ENCODE measurements at places on chromosomes 2 and 18.

DNA sequence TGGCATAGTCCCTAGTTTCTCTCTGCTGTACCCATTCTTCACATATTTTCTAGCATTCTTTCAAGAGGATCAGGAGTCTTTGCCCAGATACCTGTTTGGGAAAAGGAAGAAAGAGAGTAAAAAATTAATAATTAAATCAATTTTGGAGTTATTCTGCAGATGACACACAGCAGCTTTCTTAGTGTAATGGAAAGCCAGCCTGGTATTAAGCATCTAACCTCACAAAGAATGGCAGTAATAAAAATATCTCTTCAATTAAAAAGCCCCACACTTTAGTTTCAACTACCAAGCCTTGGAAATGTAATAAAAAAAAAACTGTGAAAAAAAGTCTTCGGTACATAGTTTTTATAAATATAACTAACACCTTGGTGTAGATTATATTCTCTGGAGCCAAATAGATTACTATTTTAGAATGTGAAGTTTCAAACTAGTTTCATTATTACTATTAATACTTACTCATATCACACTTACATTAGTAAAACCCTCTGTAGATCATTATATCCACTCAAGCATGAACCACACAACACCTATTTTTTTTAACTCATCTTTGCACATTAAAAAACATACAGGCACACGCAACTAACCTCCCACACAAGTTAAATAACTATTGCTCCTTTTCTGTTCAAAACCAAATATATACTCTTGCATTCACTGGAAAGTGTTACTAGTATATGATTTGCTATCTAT, 90.9 kb downstream of the GPD2 start:
- no peak for DNase-seq

GRCh38 chr2:10362096-10362897, 59.6 kb downstream of the HPCAL1 start:
- no peak for DNase-seq

- no peak for DNase-seq
Observed at GRCh38 chr2:137873536-137874244, 90.6 kb upstream of the HNMT start.

DNA sequence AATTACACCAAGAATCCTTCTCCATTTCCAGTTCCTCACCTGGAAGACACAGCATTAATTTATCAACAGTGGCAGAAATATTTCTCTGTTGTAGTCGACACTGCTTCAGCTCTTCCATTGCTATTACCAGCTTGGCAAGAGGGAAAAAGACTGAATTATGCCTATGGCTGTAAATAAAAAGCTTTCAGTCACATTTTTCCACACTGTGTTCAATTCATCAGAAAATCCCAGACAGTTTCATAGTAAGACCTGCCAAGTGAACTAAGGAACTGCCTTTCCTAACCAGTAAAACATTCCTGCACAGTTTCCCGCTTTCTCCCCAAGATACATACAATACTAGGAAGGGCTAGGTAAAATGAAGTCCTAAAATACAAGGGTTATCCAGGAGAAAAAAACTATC, 94.7 kb downstream of the EXOC6B start:
- no peak for DNase-seq

DNA sequence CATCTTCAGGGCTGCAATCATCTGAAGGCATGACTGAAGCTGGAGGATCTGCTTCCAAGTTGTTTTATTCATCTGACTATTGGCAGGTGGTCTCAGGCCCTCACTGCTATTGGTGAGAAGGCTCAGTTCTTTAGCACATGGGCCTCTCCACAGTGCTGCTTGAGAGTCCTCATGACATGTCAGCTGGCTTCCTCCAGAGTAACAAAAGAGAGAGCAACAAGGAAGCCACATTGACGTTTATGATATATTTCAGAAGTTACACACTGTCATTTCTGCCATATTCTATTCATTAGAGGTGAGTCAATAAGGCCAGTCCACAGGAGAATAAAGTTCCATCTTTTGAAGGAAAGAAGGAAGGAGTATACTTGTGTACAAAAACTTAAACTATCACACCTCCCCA, 7.9 kb upstream of the SIGLEC15 start:
- no peak for DNase-seq
